NCI-H1436 (cell line): ENCODE measurements at places on chromosomes 4 and X.

DNA sequence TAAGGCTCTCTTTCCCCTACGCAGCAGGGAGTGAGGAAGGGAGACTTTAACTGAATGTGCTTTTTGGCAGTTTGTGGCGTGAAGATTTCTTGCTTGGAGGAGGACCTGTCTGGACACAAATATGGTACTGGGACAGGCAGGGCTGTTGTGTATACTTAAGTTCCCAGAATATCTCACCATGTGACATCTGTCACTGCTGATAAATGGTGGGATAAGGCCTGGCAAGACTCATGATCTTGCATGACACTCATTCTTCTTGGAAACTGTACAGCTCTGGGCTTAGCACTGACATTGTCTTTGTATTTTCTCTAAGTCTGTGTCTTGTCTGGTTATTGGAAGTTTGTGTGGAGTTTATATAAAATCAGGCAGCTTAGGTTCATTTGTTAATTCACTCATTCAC, 93.1 kb downstream of the STK32B start:
- DNase-seq, result no peak

GRCh38 chrX:44906041-44906440, 33.1 kb downstream of the KDM6A start:
- DNase-seq, result no peak

DNA sequence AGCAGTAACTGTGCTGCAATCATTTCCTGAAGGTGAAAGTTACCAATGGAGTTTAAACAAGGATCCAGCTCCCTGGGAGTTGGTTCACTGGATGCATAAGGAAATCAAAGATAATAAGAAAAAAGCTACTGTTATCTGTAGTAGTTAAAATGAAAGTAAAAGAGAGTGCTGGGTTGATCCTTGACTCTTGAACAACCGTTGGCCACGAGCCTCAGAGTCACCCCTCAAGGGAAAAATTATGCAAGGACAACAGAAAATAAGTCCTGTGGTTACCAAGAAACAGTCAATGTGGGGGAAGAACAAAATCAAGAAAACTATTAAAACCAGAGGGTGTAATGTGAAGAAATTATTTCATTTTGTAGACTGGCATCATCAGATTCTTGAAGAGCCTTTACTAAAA, 49.7 kb upstream of the DDIT4L start:
- no peak for DNase-seq

GRCh38 chr4:81881855-81882621, 410.3 kb upstream of the RASGEF1B start:
- no peak for DNase-seq

GRCh38 chrX:123976706-123977316, 15.3 kb downstream of the STAG2 start:
- no peak for DNase-seq

DNA sequence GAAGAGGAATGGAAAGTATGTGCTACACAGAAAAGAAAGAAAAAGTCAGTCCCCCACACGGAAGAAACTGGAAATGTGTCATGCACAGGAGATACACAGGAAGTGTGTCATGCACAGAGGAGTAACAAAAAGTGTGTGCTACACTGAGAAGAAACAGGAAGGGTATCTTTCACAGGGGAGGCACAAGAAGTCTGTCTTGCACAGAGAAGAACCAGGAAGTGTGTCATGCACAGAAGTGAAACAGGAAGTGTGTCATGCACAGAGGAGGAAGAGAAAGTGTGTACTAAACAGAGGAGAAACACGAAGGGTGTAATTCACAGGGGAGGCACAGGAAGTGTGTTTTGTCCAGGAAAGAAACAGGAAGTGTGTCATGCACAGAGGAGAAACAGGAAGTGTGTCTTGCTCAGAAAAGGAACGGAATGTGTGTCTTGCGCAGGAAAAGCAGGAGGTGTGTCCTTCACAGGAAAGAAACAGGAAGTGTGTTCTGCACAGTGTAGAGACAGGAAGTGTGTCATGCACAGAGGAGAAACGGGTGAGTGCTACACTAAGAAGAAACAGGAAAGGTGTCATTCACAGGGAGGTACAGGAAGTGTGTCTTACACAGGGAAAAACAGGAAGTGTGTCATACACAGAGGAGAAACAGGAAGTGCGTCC, 527.2 kb upstream of the PRKX start:
- no peak for DNase-seq
